ENCODE measurements at places on chromosomes 5 and 9. TPM values are rescaled to one million over a fixed set of nuclear protein-coding genes. Genes with fewer than 3 reads are reported as not detected.

- no peaks in the 10 kb centered on the region for H3K36me3 ChIP-seq
- peak overlapping the region; percentile 74 for H3K27ac ChIP-seq
- DNase-seq, result no peak
- H3K27me3 ChIP-seq, result no peaks in the 10 kb centered on the region
- peaks cover 7% of the 10 kb centered on the region for H3K4me1 ChIP-seq
Measured at GRCh38 chr9:72527801-72528195, 6.4 kb downstream of the TMC1 start.

- H3K4me1 ChIP-seq, result peaks cover 7% of the 10 kb centered on the region
- no peaks in the 10 kb centered on the region for H3K27me3 ChIP-seq
- H3K4me3 ChIP-seq, result no peak overlapping the region
- H3K36me3 ChIP-seq, result no peaks in the 10 kb centered on the region
- peak overlapping the region; percentile 43 for H3K27ac ChIP-seq
- DNase-seq, result no peak
Measured at GRCh38 chr9:125763394-125763801, 16.2 kb downstream of the PBX3 start.

The GADD45G gene
- 6.9 TPM for total RNA-seq

DNA sequence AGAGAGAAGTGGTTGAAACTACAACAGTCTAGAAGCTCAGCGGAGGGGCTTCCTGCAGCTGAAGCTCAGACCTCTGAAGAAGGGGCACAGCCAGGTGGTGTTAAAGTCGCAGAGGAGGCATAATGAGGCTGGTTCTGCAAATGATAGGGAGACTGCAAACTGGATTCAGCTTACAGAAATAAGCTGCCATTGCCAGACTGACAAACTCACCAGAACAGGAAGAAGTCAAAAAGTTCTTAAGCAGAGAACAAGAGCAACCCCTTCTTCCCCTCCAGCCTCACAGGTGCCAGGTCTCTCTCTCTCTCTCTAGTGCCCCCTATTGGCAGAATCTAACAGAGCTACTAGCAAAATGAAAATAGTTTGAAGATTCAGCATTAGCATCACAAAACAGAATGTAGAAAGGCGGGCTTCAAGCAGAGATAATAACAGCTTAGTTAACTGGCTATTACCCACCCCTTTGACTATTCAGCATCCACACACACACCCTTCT, 76.7 kb downstream of the GRAMD2B start:
- H3K4me1 ChIP-seq, result peaks cover 7% of the 10 kb centered on the region
- peak overlapping the region; percentile 83 for H3K27ac ChIP-seq
- H3K4me3 ChIP-seq, result no peak overlapping the region
- no peaks in the 10 kb centered on the region for H3K36me3 ChIP-seq
- no peaks in the 10 kb centered on the region for H3K27me3 ChIP-seq
- peak; percentile 83 for DNase-seq

GRCh38 chr5:62212648-62213047, 93.4 kb upstream of the KIF2A start:
- no peaks in the 10 kb centered on the region for H3K4me1 ChIP-seq
- H3K27ac ChIP-seq, result no peak overlapping the region
- H3K4me3 ChIP-seq, result no peak overlapping the region
- H3K36me3 ChIP-seq, result no peaks in the 10 kb centered on the region
- no peaks in the 10 kb centered on the region for H3K27me3 ChIP-seq
- no peak for DNase-seq

GRCh38 chr5:122863240-122863639, 17.8 kb downstream of the SNX24 start:
- no peaks in the 10 kb centered on the region for H3K4me1 ChIP-seq
- no peak overlapping the region for H3K27ac ChIP-seq
- H3K4me3 ChIP-seq, result no peak overlapping the region

The SLC23A1 gene
- 1.1 TPM for total RNA-seq

The GAS1 gene
- 9.1 TPM for total RNA-seq

- peaks cover 22% of the 10 kb centered on the region for H3K4me1 ChIP-seq
- peaks cover 60% of the 10 kb centered on the region for H3K36me3 ChIP-seq
- no peaks in the 10 kb centered on the region for H3K27me3 ChIP-seq
- H3K4me3 ChIP-seq, result no peak overlapping the region
Measured at GRCh38 chr5:178207917-178208280, 3.6 kb downstream of the HNRNPAB start.

The TERT gene
- total RNA-seq, result 3.4 TPM

DNA sequence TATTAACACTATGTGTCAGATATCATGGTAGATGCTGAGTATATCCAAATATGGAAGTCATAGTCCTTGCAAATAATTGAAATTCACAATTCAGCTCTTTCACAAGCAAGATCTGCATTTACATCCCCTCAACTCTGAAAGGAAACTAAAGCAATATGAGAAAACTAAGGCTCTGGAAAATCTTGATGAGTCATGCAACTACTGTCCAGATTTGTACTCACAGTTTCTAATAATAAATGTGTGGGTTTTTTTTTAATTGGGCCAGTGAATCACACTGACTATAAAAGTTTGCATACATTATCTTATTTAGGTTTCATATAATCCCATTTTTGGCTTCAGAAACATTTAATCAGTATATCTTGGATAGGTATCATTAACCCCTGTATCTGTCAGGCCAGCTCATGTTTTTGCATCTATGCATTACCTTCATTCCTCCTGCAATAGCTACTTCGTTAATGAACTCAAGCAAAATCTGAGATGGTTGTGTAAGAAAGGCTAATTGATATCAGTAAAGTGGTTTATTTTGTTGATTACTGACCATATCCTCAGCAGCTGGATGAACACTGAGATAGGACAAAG, 58.7 kb upstream of the PRR16 start:
- no peaks in the 10 kb centered on the region for H3K36me3 ChIP-seq
- no peak for DNase-seq
- no peaks in the 10 kb centered on the region for H3K27me3 ChIP-seq
- no peak overlapping the region for H3K27ac ChIP-seq

The SV2C gene
- total RNA-seq, result 0.05 TPM

DNA sequence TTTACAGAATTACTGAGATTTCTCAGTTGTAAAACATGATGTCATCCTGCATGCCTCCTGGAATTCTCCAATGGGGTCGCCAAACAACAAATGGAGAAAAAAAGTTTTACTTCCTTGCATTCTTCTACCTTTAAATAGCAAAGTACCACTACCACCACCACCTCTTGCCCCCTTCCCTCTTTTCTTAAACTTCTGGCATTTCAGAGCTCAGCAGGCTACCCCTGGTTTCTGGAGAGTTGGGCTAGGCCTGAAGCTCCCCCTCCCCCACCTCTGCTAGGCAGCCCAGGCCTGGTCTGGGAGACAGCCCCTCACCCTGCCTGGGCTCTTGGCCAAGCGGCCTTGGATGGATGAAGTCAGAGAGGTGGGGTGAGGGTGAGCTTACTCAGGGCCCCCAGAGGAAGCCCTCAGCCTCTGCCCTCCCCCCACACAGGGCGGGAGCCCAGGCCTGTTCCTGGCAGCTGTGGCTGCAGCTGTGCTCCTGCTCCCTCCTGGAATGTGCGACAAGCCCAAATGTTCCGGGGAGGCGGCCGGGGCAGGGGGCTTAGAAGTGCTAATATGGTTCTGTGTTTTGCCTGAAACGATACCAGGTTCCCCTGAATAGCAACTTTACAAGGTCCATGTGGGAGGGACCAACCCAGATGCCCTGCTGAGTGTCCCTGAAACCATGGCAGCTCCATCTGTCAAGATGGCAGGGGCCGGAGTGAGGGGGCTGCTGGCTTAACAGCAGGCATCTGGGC, 6.0 kb upstream of the CCIN start:
- H3K27me3 ChIP-seq, result no peaks in the 10 kb centered on the region
- H3K4me1 ChIP-seq, result peaks cover 3% of the 10 kb centered on the region
- H3K36me3 ChIP-seq, result no peaks in the 10 kb centered on the region
- H3K4me3 ChIP-seq, result no peak overlapping the region
- H3K27ac ChIP-seq, result no peak overlapping the region

DNA sequence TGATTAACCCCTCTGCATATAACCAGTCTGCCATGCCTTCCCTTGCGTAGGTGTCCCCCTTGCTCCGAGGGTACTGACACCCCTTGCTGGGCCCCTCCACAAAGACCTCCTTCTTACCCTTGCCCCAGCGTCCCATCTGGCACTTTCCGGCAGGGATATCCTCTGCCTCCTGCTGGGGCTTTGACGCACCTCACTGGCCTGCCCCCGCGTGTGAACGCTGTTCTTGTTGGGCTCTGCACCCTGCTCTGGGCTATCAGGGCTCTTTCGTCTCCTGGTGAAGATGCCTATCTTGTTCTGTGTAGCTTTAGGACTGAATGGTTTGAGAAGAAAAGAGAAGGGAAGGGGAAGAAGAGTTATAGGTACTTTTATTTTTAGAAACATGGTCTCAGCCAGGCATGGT, 53.0 kb downstream of the SUB1 start:
- no peak for DNase-seq
- H3K27ac ChIP-seq, result no peak overlapping the region
- H3K4me3 ChIP-seq, result no peak overlapping the region

GRCh38 chr9:126481862-126482261, 131.9 kb upstream of the LMX1B start:
- H3K4me3 ChIP-seq, result no peak overlapping the region
- H3K36me3 ChIP-seq, result peaks cover 12% of the 10 kb centered on the region
- no peak for DNase-seq
- H3K27me3 ChIP-seq, result peaks cover 6% of the 10 kb centered on the region

DNA sequence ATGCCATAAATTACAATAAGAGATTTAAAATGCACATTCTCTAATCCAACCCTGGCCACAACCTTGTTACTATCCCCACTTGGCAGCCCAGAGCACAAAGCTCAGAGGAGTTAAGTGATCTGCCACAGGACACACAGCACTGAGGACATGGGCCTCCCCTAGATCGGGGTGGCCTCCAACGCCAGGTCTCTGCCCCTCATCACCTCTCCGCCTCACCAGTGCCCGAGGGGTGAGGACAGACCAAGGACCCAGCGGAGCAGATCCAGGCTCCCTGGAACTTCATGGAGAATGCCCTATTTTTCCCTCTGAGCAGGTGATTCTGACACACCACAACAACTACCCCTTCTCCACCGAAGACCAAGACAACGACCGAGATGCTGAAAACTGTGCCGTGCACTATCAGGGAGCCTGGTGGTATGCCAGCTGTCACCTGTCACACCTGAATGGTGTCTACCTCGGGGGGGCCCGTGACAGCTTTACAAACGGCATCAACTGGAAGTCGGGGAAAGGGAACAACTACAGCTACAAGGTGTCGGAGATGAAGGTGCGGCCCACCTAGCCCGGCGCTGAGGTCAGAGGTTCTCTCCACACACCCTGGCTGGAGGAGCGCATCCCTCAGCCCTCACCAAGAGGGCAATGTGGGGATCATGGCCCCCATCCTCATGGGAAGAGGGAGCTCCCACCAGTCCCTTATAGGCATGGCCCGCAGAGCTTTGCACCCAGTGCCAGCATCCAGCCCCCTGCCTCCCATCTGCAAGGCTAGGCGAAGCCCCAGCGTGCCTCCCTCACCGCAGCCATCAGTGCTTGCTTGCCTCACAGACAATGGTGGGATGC, 12.5 kb upstream of the FCN2 start:
- no peak overlapping the region for H3K4me3 ChIP-seq
- H3K36me3 ChIP-seq, result no peaks in the 10 kb centered on the region
- H3K27ac ChIP-seq, result no peak overlapping the region
- no peaks in the 10 kb centered on the region for H3K27me3 ChIP-seq
- no peaks in the 10 kb centered on the region for H3K4me1 ChIP-seq

The RMI1 gene
- total RNA-seq, result 7.9 TPM

- H3K36me3 ChIP-seq, result no peaks in the 10 kb centered on the region
- no peak overlapping the region for H3K4me3 ChIP-seq
- peaks cover 2% of the 10 kb centered on the region for H3K4me1 ChIP-seq
- H3K27ac ChIP-seq, result no peak overlapping the region
- no peak for DNase-seq
- H3K27me3 ChIP-seq, result no peaks in the 10 kb centered on the region
Measured at GRCh38 chr5:59094864-59095263, 512.0 kb downstream of the RAB3C start.

DNA sequence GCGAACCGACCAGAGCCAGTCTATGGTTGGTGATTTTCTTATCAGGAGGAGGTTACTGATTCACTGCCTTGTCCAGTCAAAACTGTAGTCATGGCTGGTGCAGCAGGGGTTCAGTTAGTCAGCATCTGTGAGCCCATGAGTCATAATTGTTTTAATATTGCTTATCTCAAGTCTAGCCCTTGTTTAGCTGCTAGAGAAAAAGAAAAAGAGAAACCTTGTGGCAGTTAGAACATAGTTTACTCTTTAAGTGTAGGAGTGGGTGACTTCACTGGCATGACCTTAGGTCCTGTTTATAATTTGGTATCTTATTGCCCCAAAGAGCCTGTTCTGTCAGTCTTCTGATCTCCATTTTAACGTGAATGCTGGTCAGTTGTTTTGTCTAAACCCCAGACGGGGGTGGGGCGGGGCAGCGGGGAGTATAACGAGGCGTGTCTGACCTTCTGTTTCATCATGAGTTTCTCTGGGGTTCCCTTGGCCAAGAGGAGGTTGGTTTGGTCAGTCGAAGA, 76.9 kb upstream of the NFIL3 start:
- H3K27ac ChIP-seq, result no peak overlapping the region
- no peaks in the 10 kb centered on the region for H3K27me3 ChIP-seq
- DNase-seq, result no peak
- H3K4me3 ChIP-seq, result no peak overlapping the region
- no peaks in the 10 kb centered on the region for H3K4me1 ChIP-seq

GRCh38 chr5:171469326-171469725, 49.9 kb downstream of the FGF18 start:
- no peak for DNase-seq
- H3K36me3 ChIP-seq, result no peaks in the 10 kb centered on the region
- H3K27me3 ChIP-seq, result no peaks in the 10 kb centered on the region
- H3K4me1 ChIP-seq, result no peaks in the 10 kb centered on the region

DNA sequence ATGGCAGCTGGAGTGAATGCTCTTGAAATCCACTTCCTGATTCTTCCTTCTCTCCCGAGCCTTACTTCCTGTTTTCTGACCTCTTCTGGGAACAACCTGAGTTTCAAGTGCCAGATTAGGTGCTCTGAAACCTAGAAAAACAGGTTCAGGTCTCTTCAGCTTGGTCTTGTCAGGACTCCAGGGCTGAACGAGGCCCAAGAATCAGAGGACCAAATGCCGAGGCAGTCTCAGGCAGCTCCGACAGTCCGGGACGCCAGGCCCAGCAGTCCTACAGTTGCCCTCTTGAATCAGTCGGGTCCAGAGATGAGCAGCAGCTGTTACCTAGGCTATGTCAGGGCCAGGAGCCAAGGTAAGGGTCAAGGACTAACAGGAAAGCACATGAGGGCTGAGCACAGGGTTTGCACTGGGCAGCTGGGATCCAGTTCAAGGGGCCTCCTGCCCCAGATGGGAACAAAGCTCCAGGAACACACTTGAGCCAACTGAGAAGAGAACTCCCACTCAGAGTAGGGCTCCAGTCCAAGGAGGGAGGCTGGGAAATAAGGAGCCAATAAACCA, 38.3 kb upstream of the ADRA1B start:
- no peaks in the 10 kb centered on the region for H3K27me3 ChIP-seq
- H3K4me3 ChIP-seq, result no peak overlapping the region
- DNase-seq, result no peak
- H3K4me1 ChIP-seq, result no peaks in the 10 kb centered on the region

The TXNDC8 gene
- not detected for total RNA-seq

The TMCO6 gene
- total RNA-seq, result 10.5 TPM

The CNTNAP3 gene
- 2.8 TPM for total RNA-seq

The WDR38 gene
- 0.14 TPM for total RNA-seq

Data from thymus (tissue), 14 donors.